ENCODE measurements at places on chromosomes 5 and 9.
A peak's percentile ranks its signal among the peaks of the same experiment; 100 is the strongest.

DNA sequence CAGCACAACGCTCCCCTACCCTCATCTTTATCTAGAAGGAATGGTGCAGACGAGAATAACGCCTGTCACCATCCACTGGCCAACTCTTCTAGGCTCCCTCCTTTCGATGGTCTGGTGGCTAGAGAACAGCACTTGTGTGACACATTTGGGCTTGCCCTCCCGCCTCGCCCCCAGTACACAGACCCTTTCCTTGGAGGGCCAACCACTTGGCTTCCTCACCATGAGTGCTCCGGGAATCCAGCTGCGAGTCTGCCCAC is 1.4 kb downstream of the GNAQ start:
- peak; percentile 50 for DNase-seq

GRCh38 chr5:31343946-31344345 is 150.5 kb downstream of the CDH6 start:
- no peak for DNase-seq

DNA sequence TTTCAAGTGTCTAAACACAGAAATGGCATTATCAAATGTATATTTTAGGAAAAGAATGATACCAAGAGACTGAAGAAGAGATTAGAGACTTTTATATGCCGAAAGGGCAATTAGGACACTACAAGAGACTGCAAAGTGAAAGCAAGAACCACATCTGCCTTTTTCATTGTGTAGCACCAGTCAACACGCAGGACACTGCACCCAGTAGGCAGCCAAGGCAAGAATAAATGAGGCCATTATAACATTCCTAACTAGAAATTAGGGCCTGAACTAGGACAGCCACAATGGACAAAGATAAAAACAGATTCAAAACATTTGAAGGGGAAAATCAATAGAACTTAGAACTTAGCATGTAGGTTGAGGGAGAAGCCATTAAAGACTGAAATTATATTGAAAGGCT is 10.8 kb downstream of the CETN3 start:
- no peak for DNase-seq

- DNase-seq: no peak
Measured at GRCh38 chr9:97362777-97363545, 48.9 kb upstream of the TDRD7 start.

DNA sequence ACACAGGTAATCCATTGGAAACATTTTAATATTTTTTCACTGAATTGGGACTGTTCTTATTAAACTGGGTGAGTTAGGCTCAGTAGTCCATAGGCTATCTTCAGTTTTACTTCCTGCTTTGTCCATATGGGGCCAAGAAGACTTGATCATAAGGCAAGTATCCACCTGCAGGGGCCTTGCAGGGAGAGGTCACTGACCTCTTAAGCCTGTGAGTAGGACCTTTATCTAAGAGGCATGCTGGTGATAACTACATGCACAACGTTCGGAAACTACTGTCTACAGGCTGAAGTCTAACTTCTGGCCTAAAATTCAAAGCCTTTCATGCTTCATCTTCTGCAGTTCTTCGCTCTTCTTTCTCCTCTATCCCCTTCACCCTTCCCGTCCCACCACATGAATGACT is 60.1 kb upstream of the GRHPR start:
- no peak for DNase-seq

DNA sequence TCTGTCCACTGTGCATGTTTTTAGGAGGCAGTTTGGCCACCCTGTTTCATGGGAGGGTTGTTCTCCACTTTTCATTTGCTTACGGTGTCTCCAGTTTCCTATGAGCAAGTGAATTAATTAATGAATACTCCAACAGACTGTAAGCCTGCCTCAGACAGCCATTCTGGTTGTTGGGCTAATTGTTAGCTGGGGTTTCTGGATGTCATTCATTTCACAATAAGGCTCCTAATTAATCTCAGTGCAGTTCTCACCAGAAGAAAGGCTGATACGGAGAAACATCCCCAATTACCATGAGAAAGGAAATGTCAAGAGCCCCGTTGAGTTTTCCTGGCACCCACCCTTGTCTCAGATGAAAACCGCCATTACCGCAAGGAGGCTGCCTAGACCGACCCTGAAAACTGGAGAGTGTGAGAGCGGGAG is 75.8 kb downstream of the MAP1B start:
- no peak for DNase-seq

- no peak for DNase-seq
Measured at GRCh38 chr5:13498279-13498678, 446.2 kb downstream of the DNAH5 start.

GRCh38 chr9:113922160-113922559 is 46.1 kb downstream of the ZNF618 start:
- DNase-seq: no peak

- peak; percentile 45 for DNase-seq
Measured at GRCh38 chr5:100828071-100828897, 74.8 kb downstream of the ST8SIA4 start.

DNA sequence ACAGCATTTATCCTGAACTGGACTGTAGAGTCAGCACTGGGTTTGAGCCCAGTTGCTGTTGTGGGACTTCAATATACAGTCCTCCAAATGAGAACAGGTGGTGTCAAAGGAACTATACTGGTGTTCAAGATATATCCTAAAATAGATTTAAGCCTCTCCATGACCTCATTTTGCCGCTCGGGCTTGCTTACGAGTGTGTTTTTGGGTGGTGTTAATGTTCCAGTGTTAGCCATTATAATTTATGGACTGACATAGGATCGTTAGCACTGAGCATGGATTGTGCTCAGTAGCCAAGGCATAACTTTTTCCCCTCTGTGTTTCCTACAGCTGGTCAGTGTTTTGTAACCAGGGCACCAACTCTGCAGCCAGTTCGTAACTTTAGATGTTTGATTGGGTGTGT is 306.6 kb downstream of the SPATA31D1 start:
- DNase-seq: peak; percentile 84

- peak; percentile 48 for DNase-seq
Measured at GRCh38 chr5:68169903-68170302, 45.7 kb upstream of the PIK3R1 start.

DNA sequence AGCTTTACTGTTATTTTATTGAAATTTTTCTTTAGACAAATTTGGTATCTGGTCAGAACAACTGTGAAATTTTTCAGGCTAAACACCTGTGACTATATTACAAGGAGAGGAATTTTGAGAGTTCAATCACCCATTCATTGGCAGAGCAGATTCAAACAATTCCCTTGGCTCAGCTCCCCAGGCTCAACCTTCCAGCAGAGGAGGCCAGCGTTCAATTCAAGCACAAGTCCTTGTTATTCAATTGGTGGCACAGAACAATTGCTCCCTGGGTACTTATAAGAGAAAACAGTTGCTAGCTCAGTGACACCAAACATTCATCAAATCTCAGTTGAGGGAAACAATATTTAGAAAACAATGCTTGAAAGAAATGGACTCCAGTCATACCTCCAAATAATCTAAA is 83.3 kb downstream of the SUSD1 start:
- DNase-seq: peak; percentile 58

DNA sequence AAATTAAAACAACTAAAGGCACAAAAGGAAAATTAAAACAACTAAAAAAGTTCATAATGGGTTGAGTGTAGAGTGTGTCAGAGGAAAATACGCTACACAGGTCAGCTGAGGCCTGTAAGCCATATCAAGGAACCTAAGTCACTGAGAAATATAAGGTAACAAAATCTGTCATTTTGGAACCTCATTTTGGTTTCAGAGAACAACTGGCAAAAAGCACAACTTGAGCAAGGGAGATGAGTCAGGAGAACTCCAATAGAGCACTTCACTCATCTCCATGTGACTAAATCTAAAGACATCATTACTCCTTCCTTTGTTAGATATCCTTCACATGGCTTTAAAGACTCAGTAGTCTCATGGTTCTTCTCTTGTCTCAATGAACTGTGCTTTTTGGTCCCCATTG is 269.4 kb upstream of the POU5F2 start:
- peak; percentile 22 for DNase-seq

- peak; percentile 34 for DNase-seq
Measured at GRCh38 chr5:36644727-36645126, 38.3 kb downstream of the SLC1A3 start.

DNA sequence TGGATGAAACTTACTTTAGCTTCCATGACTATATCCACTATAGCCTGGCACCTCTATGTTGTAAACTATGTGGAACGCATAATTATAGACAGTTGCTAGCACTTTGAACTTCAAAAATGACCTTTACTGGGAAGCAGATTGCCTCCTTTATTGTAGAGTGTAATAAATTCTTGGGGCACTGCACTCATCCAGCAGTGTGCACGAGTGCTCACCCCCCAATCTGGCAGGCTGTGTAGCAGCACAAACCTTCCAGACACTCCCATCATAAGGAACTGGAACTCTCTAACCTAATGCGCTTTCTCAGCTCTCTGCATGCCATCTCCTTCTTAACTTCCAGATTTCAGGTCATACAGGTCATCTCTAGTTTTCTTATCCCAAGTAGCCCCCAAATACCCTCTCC is 1.5 kb upstream of the PDE6A start:
- DNase-seq: no peak

- DNase-seq: no peak
Measured at GRCh38 chr5:174607205-174607604, 117.2 kb upstream of the MSX2 start.

DNA sequence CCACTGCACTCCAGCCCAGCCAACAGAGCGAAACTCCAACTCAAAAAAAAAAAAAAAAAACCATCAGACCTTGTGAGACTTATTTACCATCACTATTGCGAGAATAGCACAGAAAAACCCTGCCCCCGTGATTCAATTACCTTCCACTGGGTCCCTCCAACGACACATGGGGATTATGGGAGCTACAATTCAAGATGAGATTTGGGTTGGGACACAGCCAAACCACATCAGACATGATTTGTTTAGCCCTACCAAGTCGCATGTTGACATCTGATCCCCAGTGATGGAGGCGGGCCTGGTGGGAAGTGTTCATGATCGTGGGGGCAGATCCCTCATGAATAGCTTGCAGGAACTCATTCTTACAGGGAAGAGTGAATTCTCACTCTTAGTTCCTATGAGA is 26.6 kb downstream of the MYO10 start:
- peak; percentile 57 for DNase-seq

DNA sequence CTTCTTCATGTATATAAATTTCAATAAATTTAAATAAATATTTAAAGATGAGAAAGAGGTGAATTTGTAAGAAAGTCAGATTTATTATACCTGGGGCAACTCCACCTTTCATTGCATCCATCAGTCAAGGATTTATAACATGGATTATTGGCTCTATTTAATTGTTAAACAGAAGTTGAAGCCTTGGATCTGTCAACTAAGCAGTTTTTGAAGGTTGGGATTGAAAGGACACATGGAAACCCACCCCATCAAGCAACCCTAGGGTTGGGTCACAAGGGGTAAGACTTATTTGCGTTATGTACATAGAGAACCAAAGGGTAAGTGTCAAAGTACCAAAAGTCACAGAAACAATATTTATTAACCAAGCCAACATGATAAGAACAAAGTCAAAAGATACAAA is 342.5 kb downstream of the ELAVL2 start:
- DNase-seq: no peak

GRCh38 chr5:155260798-155261197 is 247.2 kb downstream of the KIF4B start:
- no peak for DNase-seq

GRCh38 chr9:121708768-121709488 is 57.5 kb downstream of the DAB2IP start:
- no peak for DNase-seq

GRCh38 chr5:55708732-55709131 is 3.4 kb downstream of the SLC38A9 start:
- DNase-seq: no peak

GRCh38 chr9:125909459-125909858 is 162.3 kb downstream of the PBX3 start:
- DNase-seq: no peak

GRCh38 chr5:36985387-36985786 is 108.8 kb downstream of the NIPBL start:
- no peak for DNase-seq

- DNase-seq: peak; percentile 84
Measured at GRCh38 chr5:142977363-142978051, 207.3 kb downstream of the ARHGAP26 start.

- peak; percentile 32 for DNase-seq
Measured at GRCh38 chr9:111601237-111602018, 2.0 kb upstream of the PTGR1 start.

DNA sequence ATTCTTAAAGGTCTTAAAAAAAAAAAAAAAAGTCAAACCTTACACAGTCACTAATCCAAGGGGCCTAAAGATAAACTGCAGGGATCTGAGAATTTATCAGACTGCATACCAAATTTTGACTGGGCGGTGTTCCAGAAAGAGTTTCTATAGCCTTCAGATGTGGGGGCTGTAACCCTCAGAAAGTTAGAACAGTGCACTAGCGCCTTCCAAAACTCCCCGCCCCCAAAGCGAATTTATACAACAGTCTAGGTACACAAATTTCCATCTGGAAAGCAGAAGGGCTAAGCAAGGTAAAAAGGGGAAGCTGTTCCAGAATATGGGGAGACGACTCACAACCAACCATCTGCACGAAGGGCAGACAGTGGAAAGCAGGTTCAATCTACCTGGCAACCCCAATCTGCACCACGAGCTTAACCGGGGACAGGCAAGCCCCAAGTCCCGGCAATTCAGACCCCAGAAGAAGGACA is 813 bp downstream of the ERMP1 start:
- DNase-seq: no peak

DNA sequence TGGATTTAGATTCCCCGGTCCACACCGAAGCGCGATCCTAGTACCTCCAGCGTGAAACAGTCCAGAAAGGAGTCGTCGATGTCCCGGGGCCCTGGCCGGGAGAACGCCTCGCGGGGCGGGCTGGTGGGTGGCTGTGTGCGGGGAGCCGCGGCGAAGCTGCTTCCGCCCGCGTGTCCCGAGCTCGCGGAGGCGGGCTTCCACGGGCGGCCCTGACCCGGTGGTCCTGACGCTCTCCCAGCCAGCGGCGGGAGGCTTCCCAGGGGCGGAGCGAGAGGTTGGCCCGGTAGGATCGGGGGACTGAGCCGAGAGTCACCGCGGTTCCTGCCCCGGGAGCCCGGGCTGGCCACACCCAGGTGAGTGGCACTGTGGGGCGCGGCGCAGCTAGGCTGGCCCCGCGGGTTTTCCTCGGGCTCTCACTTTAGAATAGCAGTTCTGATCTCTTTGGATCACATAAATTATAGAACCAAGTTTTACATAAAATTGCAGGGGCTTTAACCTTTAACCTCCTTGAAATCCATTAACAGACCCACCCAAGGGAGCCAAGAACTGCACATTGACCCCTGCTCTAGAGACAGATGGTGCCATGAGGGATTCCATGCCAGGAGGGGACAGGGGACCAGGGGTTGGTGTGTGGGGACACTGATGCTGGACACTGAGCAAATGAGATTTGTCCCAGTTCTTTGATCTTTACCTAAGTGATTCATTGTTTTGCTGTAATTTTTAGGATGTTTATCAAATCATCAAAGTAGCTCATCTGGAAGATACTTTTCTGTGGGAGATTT is 29.2 kb upstream of the IL31RA start:
- no peak for DNase-seq

GRCh38 chr9:26329974-26330373 is 562.6 kb downstream of the CAAP1 start:
- DNase-seq: no peak

- DNase-seq: peak; percentile 74
Measured at GRCh38 chr9:2299156-2299842, 284.2 kb downstream of the SMARCA2 start.
